CD4-positive, alpha-beta memory T cell (primary cell): ENCODE measurements at places on chromosomes 7 and 10. TPM values are rescaled to one million over a fixed set of nuclear protein-coding genes. Genes with fewer than 3 reads are reported as not detected.

GRCh38 chr10:133457100-133457841 lies 3.5 kb downstream of the SCART1 start:
- DNase-seq: no peak

- no peak for DNase-seq
Measured at GRCh38 chr7:119756687-119757086, 516.3 kb upstream of the KCND2 start.

The TRIM50 gene
- total RNA-seq: not detected

- DNase-seq: no peak
Measured at GRCh38 chr7:133431134-133431724, 178.4 kb downstream of the EXOC4 start.

GRCh38 chr10:32140403-32140802 lies 84.2 kb upstream of the KIF5B start:
- no peak for DNase-seq
